ENCODE measurements at places on chromosomes 2 and 18.

- DNase-seq, result no peak
Observed at GRCh38 chr2:109269706-109270504, 140.9 kb downstream of the SH3RF3 start.

GRCh38 chr2:62784341-62784740, 78.8 kb downstream of the EHBP1 start:
- DNase-seq, result no peak

DNA sequence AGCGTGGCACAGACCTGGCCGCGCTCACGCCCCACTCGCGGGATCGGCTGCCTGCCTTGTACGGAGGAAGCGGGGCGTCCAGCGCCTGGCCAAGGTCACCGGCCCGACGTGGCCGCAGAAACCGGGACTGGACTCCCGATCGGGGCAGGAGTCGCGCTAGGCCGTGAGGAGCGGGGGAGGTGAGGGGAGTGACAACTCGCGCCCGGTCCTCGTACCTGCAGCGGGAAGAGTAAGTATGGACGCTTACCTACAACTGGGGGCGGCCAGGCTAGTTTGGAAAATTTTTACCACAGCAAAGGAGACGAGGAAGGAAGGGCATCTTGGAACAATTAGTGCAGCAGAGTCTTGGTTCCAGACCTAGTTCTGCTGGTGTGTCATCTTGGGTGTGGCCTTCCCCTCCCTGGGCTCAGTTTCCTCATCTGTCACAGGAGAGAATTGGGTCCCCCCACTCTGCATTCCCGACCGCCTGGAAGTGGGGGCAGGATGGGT, 693 bp downstream of the UBE2F start:
- no peak for DNase-seq

- no peak for DNase-seq
Observed at GRCh38 chr2:224359569-224359968, 42.3 kb downstream of the FAM124B start.

DNA sequence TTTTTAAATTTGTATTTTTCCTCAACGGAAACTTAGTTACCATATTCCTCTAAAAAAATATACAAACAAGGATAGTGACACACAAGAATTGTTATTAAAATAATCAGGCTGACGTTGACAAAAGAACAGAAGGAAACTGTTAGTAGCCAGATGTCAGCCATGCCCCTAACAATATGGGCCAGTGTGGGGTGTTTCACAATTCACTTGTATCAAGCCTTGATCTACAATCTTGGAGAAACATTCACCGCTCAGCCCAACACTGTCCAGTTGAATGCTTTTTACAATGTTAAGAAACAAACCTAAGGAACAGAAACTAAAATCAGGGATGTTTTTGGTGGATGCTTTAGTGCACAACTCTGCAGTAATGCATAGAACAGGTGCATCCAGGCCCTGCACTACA, 44.6 kb downstream of the TMEFF2 start:
- DNase-seq, result no peak

- no peak for DNase-seq
Observed at GRCh38 chr18:33749834-33750233, 171.8 kb downstream of the ASXL3 start.

DNA sequence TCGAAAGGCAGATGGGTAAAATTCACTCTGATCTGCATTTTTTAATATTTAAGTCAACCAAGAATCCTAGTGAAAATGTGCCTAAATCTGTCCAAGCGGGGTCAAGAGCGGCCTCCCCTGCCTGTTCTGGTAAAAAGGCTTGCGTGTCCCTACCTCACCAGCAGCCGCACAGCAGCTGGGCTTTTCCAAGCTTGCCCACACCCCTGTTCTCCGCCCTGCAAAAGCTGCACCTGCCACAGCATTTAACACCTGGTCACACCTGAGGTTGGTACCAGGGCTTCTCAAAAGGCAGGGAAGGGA, 25.8 kb upstream of the TMEM182 start:
- no peak for DNase-seq

DNA sequence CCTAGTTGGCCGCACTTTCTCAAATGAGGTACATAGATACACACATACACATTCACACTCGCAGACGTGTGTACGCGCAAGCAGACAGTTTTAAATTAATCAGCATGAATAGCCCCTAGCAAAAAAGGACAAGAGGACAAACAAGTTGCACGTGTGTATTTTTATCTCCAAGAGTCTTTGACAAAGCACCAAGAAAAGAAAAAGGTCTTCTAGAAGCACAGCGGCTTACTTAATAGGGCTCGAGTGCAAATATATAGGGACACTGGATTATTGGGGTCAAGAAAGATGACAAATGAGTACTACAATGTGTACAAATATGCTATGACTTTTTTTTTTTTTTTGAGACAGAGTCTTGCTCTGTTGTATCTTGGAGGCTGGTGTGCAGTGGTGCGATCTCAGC, 1.7 kb upstream of the BCL2 start:
- no peak for DNase-seq

DNA sequence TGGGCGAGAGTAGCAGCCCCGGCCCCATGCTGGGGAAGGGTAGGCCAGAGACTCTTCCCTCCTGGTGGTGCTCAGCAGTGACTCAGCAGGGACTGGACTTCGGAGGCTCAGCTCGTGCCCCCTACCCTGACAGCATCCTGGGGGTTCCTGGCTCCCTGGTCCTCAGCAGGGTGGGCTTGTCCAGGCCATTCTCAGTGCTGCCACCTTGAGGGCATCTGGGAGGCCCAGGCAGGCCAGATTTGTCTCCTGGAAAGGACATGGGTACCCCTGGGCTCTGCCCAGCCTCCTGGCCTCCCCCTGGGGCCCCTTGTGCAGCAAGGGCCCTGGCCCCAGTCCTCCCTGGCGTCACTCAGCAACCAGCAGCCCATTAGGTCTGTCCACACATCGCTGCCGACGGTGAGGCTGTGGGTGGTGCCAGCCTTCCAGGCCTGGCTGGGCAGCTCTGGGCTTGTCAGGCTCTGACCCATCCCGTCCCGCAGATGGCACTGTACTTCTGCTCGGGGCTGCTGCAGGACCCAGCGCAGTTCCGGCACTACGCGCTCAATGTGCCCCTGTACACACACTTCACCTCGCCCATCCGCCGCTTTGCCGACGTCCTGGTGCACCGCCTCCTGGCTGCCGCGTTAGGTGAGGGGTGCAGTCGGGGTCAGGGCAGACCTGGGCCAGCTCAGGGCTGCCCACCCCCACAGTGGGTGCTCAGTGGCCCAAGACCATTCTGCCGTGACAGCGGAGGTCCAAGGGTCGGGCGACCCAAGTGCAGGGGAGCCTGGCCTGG, 45.0 kb upstream of the ALPP start:
- DNase-seq, result no peak

- DNase-seq, result no peak
Observed at GRCh38 chr2:234864506-234864905, 87.3 kb upstream of the SH3BP4 start.

GRCh38 chr2:187962538-187962937, 329.1 kb upstream of the GULP1 start:
- DNase-seq, result no peak

DNA sequence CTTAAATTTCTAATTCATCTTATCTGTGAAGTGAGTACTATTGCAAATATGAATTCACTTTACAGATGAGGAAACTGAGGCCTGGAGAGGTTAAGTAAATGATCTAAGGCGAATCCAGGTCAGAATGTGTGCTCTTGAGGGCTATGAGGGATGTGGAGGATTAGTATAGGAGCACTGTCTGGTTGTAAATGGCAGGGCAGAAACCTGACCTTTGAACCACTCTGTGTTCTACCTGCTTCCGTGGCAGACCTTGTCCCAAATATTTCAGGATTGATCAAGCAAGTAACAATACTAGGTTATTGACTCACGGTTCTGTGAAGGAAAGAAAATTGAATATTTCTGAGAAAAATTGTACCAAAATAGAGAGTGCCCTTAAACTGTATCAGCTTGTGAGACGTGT, 74.7 kb downstream of the PTPRM start:
- DNase-seq, result no peak

DNA sequence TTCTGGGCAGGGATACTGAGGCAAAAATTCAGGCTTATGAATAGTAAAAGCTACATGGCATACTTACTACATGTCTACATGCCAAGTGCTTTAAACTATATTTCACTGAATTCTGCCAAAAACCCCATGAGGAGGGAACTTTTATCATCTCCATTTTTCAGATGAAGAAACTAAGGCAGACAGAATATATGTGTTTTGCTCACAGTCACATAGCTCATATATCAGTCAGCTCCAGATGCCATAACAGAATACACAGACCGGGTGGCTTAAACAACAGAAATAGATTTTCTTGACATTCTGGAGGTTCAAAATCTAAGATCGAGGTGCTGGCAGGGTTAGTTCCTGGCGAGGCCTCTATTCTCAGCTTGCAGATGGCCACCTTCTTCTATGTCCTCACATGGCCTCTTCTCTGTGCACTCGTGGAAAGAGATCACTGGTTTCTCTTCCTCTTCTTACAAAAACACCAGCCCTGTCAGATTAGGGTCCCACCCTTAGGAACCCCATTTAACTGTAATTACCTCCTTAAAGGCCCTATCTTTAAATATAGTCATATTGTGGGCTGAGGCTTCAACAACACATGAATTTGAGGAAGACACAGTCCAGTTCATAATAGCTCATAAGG, 27.1 kb upstream of the CREB1 start:
- no peak for DNase-seq

- no peak for DNase-seq
Observed at GRCh38 chr2:6864923-6865345, 773 bp downstream of the CMPK2 start.

DNA sequence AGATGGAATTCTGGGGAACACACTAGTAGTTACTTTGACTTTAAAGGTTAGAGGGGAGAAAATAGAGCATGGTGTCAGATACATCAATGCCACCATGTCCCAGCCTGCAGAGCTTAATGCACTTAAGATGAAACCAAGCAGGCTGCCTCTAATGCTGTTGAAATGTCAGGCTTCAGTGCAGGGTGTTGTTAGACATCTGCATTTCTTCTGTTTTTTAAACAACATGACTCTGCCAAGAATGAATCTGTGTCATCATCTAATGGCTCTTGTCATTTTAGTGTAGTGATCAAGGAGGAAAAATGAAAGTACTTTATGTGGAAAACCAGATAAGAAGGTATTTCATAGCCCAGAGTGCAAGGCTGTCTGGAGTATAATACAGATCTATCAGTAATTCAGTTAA, 29.9 kb downstream of the LYPD1 start:
- no peak for DNase-seq

DNA sequence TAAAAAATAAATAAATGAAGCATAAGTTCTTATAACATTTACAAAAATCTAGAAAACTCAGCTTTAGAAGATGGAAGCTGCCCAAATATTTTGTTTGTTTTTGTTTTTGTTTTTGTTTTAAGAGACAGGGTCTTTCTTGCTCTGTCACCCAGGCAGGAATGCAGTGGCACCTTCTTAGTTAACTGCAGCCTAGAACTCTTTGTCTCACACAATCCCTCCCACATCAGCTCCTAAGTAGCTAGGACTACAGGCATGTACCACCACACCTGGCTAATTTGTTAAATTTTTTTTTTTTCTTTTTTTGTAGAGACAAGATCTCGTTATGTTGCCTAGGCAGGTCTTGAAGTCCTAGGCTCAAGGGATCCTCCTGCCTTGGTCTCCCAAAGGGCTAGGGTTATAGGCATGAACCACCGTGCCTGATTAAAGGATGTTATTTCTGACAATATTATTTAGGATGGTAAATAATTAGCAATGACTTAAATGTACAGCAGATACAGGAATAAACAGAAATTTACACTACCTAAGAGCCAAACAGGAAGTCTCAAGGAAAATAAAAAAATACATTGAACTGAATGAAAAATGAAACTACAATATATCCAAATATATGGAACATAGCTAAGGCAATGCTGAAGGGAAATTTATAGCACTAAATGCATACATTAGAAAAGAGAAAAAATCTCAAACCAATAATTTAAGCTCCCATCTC, 17.2 kb downstream of the SESTD1 start:
- DNase-seq, result no peak

GRCh38 chr18:28791101-28791500, 614.2 kb upstream of the CDH2 start:
- DNase-seq, result no peak

DNA sequence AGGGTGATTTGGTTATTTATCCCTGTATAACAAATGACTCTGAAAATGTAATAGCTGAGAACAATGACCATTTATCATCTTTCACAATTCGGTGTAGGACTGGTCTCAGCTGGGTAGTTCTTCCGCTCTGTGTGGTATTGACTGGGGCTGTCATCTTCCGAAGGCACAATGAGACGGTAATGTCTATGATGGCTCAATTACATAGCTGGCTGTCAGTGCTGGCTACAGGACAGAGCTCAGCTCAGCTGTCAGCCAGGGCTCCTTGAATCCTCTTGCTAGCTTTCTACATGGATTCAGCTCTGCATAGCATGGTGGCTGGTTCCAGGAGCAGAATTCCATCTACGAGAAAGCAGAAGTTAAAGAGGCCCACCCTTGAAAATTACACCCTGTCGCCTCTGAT, 483.8 kb downstream of the TDRD15 start:
- DNase-seq, result no peak

All from stimulated activated CD8-positive, alpha-beta memory T cell treated with anti-CD3 and anti-CD28 coated beads, Interleukin-7, amount 100 ng/mL, for 1 hour (primary cell).